CD4-positive, alpha-beta T cell treated with Interleukin-17A for 4 hours (primary cell): ENCODE measurements at places on chromosomes 6 and 20.

DNA sequence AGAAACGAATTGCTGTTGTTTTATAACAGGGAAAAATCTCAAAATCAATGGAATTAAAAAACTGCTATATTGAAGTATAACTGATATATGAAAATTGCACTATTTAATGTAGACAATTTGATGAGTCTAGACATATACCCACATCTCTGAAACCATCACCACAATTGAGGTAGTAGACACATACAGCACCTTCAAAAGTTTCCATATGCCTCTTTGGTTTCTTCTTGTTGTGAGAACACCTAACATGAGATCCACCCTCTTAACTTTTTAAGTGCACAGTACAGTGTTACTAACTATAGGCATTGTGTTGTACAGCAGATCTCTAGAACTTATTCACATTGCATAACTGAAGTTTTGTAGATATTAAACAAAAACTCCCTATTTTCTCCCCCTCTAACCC, 14.0 kb upstream of the SLC17A5 start:
- DNase-seq: no peak

- DNase-seq: no peak
Measured at GRCh38 chr20:11929947-11930346, 12.3 kb downstream of the BTBD3 start.

- DNase-seq: no peak
Measured at GRCh38 chr6:158004701-158005095, 23.0 kb downstream of the SYNJ2 start.

GRCh38 chr6:88220493-88220892, 54.3 kb upstream of the CNR1 start:
- DNase-seq: no peak

GRCh38 chr6:111844921-111845320, 28.3 kb downstream of the FYN start:
- DNase-seq: no peak

DNA sequence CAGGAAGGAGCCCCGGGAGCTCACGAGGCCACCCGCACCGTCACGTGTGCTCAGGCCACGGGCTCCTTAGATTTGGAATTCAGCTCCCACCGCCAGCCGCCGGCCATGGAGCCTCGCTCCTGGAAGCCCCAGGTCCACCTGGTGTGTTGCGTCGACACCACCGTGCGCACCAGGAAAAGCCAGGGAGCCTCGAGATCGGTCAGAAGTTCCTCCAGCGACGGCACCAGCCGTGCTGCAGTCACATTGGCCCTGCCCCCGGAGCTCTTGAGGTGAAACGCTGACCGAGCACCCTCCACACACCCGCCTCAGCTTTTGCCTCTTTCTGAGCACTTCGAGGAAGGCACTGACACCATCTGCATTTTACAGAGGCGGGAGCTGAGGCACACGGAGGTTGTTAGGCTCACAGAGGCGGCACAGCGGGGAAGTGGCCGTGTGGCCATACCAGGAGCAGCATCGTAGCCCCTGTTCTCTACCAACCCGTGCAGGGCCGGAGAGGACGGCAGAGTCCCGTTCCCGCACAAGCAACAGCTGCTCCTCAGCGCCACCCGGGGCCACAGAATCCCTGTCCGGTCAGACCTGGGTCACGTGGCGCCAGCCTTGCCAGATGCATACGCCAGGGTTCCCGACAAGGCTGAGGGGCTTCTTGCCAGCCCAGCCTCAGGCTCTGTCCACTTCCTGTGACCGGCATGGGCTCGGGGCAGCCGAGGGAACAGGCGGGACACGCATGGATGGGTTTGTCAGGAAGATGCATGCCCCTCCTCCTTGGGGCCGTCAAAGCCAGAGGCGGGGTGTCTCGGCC, 7.6 kb downstream of the NKAIN4 start:
- DNase-seq: no peak

DNA sequence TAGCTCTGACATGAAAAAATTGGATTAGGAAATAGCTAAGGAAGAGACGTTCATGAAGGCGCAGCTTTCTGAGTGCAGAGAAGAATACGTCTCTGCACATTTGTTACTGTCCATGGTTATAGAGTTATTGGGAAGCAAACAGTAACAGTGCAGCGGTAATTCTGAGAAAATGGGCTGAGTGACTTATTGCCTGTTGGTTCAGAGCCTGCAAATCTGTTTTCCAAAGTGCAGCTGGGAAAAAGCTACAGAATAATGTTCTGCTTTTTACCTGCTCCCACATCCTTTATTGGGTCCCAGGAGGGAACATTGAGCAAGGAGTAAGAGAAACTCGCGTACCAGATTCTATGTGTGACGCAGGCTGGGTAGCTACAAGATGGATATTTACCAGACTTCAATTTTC, 160.2 kb downstream of the BTBD3 start:
- no peak for DNase-seq

DNA sequence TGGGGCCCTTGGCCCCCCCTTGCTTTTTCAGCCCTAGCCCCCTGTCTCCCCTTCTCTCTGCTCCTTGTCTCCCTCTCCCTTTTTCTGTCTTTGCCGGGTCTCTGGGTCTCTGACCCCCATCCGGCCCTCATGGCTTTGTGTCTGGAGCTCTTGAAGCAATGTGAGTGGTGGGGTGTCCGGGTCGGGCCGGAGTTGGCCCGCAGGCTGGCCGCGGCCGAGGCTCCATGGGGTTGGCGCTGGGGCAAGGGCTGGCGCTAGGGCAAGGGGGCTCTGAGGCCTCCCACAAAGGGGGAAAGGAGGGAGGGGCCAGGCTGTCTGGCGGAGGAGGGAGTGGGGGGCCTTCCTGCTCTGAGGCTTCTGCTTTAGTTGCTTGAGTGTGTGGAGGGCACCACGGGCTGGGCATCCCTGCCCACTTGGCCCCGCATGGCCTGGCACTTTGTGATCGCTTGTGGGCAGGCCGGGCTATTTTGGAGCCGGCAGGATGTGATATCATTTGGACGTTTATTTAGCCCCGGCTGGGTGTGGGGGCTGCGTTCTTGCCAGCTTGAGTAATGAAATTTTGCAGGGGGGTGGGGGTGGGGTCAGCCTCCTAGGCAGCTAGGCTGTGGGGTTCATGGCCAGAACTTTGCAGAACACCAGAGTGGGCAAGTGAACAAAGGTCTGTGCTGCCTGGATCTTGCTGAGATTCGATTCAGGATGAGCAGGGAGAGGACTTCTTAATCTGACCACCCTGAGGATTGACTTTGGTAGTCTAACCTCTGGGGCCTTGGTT, 78.7 kb upstream of the MYL9 start:
- DNase-seq: peak; percentile 34

GRCh38 chr6:168545428-168545827, 104.4 kb downstream of the SMOC2 start:
- DNase-seq: no peak

DNA sequence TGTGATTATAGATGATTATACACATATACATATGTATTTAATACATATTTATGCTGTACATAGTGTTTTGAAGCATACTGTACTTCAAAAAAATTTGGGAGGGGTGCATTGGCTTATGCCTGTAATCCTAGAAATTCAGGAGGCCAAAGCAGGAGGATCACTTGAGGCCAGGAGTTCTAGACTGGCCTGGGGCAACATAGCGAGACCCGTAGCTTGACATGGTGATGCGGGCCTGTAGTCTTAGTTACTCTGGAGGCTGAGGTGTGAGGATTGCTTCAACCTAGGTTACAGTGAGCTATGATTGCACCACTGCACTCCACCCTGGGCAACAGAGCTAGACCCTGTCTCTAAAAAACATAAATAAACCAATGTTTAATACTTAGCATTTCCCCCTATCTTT, 1.6 kb upstream of the FAM110A start:
- no peak for DNase-seq

GRCh38 chr20:39524371-39524911, 562.3 kb downstream of the DHX35 start:
- no peak for DNase-seq

GRCh38 chr6:37930288-37930971, 110.9 kb downstream of the ZFAND3 start:
- no peak for DNase-seq

- DNase-seq: peak; percentile 66
Measured at GRCh38 chr20:63567386-63568169, 6.5 kb downstream of the HELZ2 start.

DNA sequence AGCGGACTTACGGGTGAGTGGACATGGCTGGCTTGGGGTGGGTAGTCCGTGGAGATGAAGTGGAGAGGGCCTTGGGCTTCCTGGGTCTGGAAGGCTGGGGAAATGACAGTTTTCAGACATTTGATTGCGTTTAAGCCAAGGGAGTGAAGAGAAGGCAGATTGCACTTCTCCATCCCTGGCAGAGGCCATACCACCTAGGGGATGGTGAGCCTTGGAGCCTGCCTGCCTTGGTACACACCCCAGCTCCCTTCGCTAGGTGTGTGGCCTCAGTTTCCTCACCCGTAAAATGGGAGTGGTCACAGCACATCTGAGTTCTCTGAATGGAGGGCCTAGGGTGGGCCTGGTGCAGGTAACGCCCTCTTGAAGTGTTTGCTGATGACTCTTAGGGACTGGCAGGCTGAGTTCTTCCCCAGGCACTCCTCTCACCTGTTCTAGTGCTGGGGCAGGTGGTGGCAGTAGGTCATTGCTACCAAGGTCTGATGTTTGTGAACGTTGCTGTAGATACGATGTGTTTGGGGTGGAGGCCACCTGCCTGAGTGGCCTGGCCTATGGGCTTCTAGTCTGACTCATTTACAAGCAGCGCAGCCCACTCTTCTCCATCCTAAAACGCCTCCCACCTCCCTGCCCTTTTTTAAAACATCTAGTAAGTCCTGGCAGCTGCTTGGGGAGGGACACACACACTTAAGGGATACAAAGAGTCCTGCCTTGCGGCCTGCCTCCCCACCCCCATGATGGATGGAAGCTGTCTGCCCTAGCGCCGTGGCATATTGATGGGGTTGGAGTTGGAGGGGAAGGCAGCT, 2.3 kb downstream of the RBM38 start:
- no peak for DNase-seq

GRCh38 chr6:89727501-89727900, 89.0 kb upstream of the LYRM2 start:
- no peak for DNase-seq

GRCh38 chr6:165845493-165845892, 182.5 kb upstream of the PDE10A start:
- no peak for DNase-seq

DNA sequence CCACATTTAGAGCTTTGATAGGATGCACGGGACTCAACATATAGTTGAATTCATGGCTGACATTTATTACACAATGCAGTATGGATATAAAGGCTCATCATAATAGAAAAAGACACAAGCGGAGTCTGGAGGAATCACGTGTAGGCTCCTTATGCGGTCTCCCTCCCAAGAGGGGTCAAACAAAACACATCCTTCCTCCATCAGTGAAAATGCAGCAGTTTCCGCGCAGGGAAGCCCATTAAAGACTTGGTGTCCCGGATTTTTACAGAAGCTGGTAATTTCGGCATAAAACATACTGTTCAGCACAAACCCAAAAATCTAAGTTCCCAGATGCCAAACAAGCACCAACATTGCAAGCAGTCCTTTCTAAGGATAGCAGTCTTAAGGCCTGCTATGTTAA, 1.1 kb downstream of the USP45 start:
- no peak for DNase-seq
